ENCODE measurements at places on chromosomes 13 and 19.

DNA sequence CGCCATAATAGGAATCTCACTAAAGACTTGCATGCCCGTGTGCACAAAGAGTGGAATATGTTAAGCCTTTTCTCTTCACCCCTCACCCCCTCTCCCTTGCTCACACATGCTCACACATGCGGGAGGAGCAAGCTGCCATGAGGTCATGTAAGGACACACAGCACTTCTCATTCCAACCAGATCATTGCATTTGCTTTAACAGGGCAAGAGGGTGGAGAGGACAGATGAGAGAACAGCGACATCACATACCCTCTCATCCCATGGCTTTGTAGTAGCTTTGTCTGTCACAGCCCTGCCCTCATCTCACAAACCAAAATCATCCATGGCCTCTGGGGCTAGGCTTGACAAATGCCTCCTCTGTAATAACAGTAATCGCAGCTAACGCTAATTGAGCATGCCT lies 145.6 kb upstream of the FRY start:
- no peak for DNase-seq

- DNase-seq: no peak
Measured at GRCh38 chr13:83987394-83987793, 105.1 kb upstream of the SLITRK1 start.

DNA sequence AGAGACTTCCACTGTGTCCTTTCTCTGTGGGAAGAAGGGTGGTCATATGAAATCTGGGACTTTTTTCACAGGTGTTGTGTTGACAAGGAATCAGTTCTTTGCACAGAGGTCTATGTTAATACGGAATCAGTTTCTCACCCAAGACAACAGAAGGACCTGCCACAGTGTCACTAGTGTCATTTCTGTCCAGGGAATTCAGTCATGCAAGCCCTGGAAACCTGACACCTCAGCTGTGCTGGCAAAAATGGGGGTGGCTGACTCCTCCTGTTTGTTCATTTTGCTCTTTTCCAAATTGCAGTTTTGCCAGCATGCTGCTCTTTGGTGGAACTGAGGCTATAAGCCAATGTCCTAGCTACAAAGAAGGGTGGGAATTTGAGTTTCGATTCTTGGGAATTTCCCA lies 49.8 kb upstream of the ESD start:
- no peak for DNase-seq

GRCh38 chr19:2288818-2289713 lies 7.1 kb upstream of the PEAK3 start:
- no peak for DNase-seq

DNA sequence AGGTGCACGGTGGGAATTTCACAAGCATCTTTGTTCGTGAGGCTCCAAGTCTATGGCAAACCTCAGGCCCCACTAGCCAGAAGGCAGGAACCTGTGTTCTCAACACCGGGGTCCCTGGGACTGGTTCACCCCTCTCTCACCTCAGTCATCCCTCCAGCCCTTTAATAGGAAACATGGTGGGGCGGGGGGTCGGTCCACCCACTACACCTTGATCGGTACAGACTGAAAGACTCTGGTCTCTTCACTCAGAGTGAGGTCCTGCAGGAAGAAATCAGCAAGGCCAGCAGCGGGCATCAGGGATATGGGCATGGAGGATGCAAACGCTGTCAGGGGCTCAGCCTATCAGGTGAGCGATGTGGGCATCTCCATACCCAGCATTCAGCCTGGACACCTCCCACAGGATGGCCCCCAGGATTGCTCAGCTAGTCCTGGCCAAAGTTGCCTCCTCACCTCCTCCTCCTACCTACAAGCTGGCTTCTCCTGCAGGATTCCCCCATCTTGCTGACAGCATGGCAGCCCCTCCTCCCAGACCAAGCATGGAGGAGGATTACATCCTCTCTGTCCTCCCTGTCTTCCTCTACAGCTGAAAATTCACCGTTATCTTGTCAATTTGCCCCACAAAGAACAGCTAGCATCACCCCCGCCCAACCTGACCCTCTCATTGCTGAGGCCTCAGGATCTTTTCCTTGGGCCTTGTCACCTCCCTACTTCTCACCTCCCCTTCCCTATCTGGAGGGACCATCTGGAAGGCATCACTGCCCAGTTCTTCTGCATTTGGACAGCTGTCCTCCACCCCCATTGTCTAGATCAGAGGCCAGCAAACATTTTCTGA lies 37.3 kb upstream of the CD33 start:
- no peak for DNase-seq

GRCh38 chr13:52737965-52738364 lies 1.7 kb downstream of the CNMD start:
- no peak for DNase-seq

GRCh38 chr13:72145383-72145782 lies 278.4 kb upstream of the DACH1 start:
- DNase-seq: no peak

DNA sequence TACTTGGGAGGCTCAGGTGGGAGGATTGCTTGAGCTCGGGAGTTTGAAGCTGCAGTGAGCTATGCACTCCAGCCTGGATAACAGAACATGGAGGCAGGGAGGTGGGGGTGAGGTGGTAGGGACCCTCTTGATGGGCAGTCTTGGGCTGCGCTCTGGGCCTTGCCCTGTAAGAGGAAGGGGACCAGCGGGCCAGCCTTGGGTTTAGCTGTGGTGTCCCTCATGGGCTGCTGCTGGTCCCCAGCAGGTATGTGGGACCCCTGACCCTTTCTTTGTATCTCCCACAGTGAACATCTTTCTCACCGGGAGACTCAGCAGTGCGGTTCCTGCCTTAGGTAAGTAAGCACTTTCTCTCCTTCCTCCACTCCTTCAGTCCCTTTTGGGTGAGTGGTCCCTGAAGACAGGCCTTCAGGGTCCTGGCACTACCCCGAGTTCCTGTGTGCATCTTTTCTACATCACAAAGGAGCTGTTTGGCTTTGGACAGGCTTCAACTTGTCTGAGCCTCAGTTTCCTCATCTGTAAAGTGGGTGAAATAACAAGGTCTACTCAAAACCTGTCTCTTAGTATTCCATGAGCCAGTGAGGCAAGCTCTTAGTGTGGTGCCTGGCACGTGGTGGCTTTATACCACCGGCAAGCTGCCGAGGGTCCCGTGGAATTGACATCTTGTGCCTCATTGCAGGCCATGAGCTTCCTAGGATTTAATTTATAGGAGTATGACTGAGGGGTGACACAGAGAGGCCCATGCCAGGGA lies 2.5 kb downstream of the LRP3 start:
- DNase-seq: no peak

DNA sequence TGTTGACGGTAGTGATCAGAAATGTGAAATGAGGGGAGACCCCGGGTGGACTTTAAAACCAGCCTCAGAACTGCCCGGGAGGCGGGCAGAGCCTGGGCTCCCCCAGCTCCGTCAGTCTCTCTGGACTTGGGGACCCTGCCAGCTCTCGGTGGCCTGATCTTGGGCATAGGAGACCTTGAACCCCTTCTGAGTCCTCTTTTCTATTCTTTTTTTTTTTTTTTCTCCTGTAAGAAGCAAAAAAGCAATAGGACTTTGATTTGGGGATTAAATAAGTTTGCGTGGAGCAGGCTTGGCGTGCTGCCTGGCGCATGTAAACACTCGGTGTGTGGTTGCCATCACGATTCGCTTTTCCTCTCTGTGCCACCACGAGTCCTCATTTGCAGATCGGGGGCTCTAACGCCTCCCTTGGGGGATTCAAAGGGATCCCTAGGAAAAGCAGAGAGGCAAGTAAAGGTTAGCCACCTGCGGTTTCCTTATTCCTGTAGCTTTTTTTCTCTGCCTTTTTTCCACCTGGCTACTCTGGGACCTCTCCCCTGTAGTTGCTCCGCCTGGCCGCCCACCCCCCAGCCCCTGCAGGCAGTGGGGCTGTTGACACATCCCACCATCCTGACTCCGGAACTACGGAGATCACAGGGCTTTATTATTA lies 1.3 kb downstream of the SAFB start:
- DNase-seq: no peak

DNA sequence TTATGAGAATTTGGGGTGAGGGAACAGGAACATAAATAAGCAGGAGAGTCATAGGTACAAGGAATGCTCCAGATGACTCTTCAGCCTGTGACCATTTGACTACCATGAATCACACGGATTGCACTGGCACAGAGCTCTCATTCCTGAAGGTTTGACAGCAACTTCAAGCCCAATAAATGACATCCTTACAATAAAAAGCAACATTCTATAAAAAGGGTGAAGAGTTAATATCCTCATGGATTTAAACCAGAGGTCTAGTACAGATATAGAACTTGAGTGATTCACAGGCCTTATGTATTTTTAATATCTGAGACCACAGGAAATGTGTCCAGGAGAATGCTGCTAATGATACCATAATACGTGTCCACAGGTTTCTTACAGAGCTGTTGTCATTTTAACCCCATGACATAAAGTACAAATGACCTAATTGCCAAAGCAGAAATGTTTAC lies 158.1 kb downstream of the IRS2 start:
- no peak for DNase-seq

- no peak for DNase-seq
Measured at GRCh38 chr13:35129500-35129899, 187.4 kb downstream of the NBEA start.

GRCh38 chr13:62085337-62086229 lies 669.9 kb upstream of the PCDH20 start:
- DNase-seq: no peak

DNA sequence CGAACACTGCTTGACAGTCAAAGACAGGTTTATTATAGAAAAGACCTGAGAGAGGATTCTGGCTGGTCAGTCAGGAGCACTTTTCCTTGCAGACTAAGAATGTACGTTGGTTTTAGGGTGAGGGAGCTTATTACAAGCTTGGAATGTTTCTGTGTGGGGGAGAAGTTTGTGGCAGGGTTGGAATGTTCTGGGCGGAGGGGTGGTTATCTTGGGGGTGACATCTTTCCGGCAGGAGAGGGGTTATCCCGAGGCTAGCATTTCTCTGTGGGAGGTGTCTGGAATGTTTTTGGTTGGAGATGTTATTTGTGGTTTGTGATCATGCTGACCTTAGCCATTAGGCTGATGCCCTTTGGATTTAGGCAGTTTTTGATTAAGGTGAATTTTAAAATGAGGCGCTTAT lies 61.8 kb downstream of the ZNF136 start:
- no peak for DNase-seq

DNA sequence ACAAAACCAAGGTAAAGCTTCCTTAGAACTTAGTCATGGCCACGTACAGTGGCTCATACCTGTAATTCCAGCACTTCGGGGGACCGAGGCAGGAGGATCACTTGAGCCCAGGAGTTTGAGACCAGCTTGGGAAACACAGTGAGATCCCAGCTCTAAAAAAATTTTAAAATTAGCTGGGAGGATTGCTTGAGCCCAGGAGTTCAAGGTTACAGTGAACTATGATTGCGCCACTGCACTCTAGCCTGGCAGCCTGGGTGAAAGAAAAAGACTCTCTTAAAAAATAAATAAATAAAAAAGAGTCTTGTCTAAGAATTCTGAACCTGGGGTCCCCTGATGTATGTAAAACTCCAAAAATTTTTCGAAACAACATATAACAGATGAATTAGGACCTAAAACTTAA lies 34.9 kb downstream of the N4BP2L2 start:
- DNase-seq: no peak

- no peak for DNase-seq
Measured at GRCh38 chr13:32191452-32191998, 123.6 kb downstream of the ZAR1L start.

- DNase-seq: no peak
Measured at GRCh38 chr13:85997587-85997986, 198.4 kb upstream of the SLITRK6 start.

DNA sequence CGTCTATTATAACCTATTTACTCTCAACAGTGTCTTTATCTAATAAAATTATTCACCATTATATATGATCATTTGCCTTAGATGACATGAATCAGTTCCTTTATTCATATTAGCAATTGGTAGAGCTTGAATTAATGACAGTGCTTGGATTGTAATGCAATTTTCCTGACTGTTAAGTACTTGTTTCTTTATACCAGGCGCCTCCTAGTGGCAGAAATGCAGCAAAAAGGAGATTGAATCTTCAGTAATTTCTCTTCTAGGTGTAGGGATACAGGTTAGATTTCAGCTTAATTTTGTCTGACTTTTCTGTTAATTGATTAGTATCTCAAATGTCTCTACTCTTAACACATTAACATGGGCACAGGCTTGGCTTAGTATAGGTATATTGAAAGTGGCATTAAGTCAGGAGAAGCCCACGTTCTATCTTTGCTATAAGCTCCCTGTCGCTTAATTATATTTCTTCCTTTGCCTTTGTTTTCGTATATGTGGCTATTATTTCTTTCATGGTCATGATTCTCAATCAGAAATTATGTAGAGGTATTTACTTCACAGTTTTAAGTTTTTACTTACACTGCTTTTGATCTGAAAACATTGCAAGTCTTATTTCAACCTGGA lies 9.1 kb upstream of the LHFPL6 start:
- no peak for DNase-seq

DNA sequence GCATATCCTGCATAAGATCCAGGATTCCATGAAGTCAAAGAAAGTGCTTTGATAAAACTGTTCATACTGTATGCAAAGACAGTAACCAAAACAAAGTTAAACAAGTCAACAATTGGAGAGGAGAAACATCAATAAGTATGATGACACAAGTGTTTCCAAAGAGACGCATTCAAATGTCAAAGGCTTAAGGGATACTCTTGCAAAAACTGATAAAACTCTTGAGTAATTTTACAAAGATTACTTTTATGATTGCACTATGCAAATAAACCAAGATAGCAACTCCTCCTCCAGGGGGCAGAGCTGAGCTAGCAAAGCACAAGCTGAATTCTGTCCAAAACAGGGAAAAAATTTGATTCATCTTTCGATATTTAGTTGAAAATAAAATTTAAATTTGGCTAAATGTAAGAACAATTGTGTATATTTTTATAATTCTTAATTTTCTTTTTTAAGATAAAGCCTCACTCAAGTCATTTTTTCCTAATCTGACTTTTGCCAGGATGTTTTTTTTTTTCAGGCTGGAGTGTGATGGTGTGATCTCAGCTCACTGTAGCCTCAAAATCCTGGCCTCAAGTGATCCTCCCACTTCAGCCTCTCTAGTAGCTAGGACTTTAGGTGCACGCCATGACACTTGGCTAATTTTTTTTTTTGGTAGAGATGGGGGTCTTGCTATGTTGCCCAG lies 84.0 kb downstream of the MZT1 start:
- DNase-seq: no peak

- DNase-seq: no peak
Measured at GRCh38 chr19:38144667-38145066, 79.4 kb downstream of the DPF1 start.

GRCh38 chr13:38024431-38024830 lies 154.9 kb upstream of the TRPC4 start:
- DNase-seq: no peak
